ENCODE measurements at places on chromosomes 4 and X.

DNA sequence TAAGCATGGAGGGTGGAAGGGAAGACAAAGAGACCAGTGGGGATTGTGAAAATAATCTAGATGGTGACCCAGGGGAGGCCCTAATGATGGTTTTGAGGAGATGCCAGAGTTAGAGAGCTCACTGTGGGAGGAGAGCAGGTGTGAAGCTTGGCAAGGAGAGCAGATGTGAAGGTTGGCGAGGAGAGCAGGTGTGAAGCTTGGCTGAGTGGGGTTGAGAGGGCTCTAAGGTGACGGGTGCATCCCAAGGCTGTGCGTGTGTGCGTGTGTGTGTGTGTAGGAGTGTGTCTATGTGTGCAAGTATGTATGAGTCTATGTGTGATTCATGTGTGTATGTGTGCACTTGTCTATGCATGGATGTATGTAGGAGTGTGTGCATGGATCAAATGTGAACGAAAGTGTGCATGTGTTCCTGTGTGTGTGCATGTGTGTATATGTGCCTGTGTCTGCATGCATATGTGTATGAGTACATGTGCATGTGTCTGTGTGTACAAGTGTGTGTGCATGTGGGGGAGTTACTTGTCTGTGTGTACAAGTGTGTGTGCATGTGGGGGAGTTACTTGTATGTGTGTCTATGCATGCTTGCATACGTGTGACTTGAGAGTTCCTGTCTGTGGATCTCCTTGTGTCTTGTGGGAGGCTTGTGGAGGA is 72.0 kb downstream of the EVC start:
- no peak for DNase-seq

- DNase-seq, result no peak
These were observed 14.3 kb downstream of the ZRSR2 start for GRCh38 chrX:15804563-15804962.

DNA sequence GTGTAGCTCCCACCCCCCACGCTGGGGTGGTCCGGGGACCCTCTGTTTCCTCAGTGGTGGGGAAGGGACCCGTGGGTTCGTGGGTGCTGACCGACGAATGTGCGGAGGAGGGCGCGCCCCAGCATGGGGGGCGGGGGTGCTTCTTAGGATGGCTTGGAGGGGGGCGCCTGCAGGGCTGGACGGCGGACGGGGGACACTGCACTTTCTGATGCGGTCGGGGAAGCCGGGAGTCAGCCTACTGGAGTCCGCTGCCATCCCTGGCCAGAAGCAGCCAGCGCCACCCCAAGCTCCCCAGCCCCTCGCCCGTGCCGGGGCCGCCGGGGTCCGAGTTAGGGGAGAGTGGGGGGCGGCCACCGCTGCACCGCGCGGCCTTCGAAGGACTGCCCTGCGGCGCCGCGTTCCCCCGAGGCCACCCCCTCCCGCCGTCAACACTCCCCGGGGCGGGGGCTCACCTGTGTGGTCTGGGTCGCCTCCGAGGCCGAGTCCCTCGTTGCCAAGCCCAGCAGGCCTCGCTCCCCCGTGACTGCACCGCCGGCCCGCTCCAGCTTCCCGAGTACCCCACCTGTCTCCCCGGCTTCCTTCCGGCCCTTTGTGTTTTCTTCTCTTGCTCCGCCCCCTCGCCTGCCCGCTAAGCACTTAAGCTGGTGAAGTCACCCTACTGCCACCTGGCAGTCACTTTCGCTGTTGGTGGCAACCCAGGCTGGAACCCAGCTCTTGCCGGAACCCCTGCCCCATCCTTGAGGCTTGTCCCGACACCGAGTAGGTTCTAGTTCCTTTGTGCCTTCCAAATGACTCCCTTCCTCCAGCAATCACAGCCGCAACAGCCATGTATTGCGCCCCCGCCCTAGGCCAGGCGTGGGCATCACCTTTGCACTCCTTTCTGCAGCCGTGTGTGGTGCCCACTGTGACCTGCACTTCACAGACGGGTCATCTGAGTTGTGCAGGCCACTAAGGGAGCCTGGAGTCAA is at the start of gene OCIAD2:
TSS of gene OCIAD2 (minus strand) at position 569 of the 968 bp plus-strand sequence. CDS start 2,225 bp downstream, outside the sequence.
- DNase-seq, result no peak

- DNase-seq, result no peak
These were observed 46.1 kb downstream of the TMEM150C start for GRCh38 chr4:82515705-82516104.

- no peak for DNase-seq
These were observed 47.2 kb upstream of the TFDP3 start for GRCh38 chrX:133265331-133265730.

DNA sequence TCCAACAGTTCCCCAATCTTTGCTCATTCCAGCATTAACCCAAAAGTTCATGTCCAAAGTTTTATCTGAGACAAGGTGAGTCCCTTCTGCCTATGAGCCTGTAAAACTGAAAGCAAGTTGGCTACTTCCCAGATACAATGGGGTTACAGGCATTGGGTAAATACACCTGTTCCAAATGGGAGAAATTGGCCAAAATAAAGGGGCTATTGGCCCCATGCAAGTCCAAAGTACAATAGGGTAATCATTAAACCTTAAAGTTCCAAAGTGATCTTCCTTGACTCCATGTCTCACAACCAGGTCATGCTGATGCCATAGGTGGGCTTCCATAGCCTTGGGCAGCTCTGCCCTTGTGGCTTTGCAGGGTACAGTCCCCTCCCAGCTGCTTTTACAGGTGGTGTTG is 511.7 kb upstream of the KLHL4 start:
- no peak for DNase-seq

GRCh38 chr4:16760617-16761363 is 137.7 kb downstream of the LDB2 start:
- DNase-seq, result no peak

GRCh38 chrX:109345856-109346255 is 136.0 kb downstream of the GUCY2F start:
- DNase-seq, result no peak

- no peak for DNase-seq
These were observed 58.2 kb upstream of the NPNT start for GRCh38 chr4:105837037-105837436.

- no peak for DNase-seq
These were observed 13.0 kb upstream of the PLAC1 start for GRCh38 chrX:134671294-134671693.

- no peak for DNase-seq
These were observed 76.6 kb downstream of the ARHGAP10 start for GRCh38 chr4:147808447-147808846.

GRCh38 chr4:72112514-72113156 is 80.8 kb downstream of the NPFFR2 start:
- no peak for DNase-seq

DNA sequence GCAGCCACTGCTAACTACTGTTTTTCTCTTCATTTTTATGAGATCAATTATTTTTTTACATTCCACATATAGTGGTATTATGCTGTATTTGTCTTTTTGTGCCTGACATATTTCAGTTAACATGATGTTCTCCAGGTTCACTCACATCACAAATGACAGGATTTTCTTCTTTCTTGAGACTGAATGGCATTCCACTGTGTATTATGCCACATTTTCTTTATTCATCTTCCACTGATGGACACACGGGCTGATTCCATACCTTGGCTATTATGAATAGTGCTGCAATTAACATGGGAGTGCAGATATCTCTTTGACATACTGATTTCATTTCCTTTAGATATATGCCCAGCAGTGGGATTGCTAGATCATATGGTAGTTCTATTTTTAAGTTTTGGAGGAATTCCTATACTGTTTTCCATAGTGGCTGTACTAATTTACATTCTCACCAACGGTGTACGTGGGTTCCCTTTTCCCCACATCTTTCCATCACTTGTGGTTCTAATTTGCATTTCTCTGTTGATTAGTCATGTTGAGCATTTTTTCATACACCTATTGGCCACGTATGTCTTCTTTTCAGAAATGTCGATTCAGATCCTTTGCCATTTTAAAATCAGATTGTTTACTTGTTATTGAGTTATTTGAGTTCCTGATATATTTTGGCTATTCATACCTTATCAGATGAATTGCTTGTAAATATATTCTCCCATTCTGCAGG is 14.9 kb upstream of the ZCCHC4 start:
- DNase-seq, result no peak

Data from GOT3 (cell line).